ENCODE measurements at places on chromosomes 5 and 9. TPM values are rescaled to one million over a fixed set of nuclear protein-coding genes. Genes with fewer than 3 reads are reported as not detected.

DNA sequence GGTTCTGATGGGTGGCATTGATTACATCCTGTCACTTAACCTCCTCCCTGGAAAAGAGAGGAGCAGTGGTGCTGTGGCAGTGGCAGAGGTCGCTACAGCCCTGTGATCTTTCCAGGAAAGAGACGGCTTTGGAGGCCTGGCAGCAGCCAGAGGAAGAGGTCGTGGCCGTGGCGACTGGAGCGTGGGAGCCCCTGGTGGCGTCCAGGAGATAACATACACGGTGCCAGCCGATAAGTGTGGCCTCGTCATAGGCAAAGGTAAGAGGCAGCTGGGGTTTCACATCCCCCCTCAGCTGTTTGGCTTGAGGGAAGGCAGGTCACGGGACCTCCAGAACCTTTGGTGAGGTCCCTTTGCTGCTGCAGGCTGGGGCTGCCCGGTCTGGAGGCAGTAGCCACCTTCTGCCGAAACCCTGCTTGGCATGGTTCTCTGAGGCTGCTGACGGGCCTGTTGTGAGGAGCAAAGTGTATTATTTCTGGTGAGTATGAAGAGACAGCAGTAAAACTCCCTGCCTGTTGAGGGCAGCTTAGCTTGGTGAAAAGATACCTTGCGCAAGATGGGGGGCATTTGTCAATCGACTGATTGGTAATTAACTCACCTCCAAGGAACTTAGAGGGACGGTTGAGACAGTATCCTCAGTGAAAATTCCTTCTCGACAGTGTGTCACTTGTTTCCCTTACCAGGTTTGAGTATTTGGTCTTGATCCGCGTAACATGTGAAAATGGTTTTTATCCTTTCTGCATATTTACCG lies 38.0 kb upstream of the PRDM12 start:
- no peak for DNase-seq
- no peak overlapping the region for H3K27ac ChIP-seq
- H3K4me1 ChIP-seq: no peaks in the 10 kb centered on the region
- H3K4me3 ChIP-seq: no peak overlapping the region

- H3K4me1 ChIP-seq: no peaks in the 10 kb centered on the region
- H3K27me3 ChIP-seq: no peaks in the 10 kb centered on the region
- no peaks in the 10 kb centered on the region for H3K36me3 ChIP-seq
- H3K27ac ChIP-seq: no peak overlapping the region
- DNase-seq: no peak
Measured at GRCh38 chr5:75185763-75186162, 50.9 kb downstream of the ANKRD31 start.

DNA sequence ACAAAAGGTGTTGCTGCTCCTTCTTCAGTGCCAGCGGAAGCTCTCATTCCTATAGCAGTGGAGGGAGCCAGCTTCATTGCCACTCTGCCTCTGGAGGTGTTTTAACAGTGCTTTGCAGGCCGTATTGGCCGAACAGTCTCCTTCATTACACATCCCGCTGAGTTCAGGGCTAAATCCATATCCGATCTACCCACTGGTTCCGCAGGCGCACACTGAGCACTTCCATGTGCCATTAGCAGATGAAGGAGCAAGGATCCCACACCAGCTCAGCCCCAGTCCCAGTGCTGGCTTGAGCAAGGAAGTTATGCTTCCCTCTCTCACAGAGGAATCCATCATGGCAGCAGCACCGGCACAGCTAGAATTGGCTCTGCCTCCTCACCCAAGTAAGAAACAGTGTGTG lies 121.2 kb upstream of the IRX2 start:
- H3K4me1 ChIP-seq: no peaks in the 10 kb centered on the region
- DNase-seq: no peak
- no peaks in the 10 kb centered on the region for H3K36me3 ChIP-seq
- H3K27ac ChIP-seq: no peak overlapping the region
- no peak overlapping the region for H3K4me3 ChIP-seq

DNA sequence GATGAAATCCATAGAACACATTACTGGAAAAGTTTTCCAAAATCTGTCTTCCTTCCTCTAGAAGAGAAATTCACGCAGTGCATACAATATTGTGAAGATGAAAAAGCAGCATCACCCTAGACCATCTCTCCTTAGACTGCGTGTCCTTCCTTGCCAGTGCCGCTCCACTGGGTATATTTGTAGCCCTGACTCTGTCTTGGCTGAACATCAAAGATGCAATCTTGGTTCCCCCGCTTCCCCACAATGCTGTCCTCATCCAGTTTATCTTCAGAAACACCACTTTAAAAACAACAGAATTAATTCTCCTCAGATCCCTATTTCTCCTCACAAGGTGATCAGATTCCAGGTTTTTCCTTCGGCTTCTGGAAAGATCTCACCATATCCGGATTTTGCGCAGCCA lies 53.9 kb downstream of the ROR2 start:
- DNase-seq: no peak
- H3K36me3 ChIP-seq: no peaks in the 10 kb centered on the region
- no peaks in the 10 kb centered on the region for H3K27me3 ChIP-seq
- H3K4me3 ChIP-seq: no peak overlapping the region
- H3K4me1 ChIP-seq: no peaks in the 10 kb centered on the region

DNA sequence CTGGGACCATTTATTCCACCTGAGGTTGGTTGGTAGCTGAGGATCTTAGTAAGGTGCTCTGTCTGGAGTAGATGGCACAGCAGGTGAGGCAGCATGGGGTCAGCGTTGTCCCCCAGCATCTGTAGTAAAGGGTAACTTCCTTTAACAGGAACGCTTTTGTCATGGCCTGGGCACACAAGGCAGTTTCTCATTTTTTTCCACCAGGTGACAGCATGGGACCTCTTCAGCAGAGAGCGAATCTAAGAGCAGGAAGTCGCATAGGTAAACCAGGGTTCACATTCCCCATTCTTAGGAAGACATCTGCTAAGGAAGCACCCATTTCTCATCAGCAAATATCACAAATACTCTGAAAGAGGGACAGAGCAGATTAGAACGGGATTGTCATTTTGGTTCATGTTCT lies 56.5 kb downstream of the GPR107 start:
- no peak for DNase-seq
- H3K27me3 ChIP-seq: no peaks in the 10 kb centered on the region
- H3K4me1 ChIP-seq: no peaks in the 10 kb centered on the region
- H3K4me3 ChIP-seq: no peak overlapping the region

GRCh38 chr9:28502189-28502588 lies 928.9 kb upstream of the C9orf72 start:
- no peaks in the 10 kb centered on the region for H3K27me3 ChIP-seq
- no peak overlapping the region for H3K27ac ChIP-seq
- H3K4me3 ChIP-seq: no peak overlapping the region
- no peaks in the 10 kb centered on the region for H3K36me3 ChIP-seq
- no peaks in the 10 kb centered on the region for H3K4me1 ChIP-seq

DNA sequence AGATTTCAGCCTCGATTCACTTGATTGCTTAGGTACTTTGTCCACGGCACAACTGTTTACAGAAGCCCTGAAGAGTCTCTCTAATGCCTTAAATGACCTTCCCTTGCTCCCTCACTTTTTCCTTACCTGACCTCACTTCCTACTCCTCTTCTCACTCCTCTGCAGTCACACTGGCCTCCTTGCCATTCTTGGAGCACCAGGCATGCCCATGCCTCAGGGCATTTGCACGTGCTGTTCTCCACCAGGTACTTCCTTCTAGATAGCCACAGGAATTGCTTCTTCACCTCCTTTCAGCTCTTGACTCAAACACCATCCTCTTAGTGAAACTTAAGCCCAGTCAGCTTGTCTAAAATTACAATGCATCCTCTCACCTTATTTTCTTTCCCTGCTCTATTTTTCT lies 52.4 kb upstream of the TRAF1 start:
- no peaks in the 10 kb centered on the region for H3K36me3 ChIP-seq
- H3K27me3 ChIP-seq: no peaks in the 10 kb centered on the region
- no peak for DNase-seq
- H3K4me1 ChIP-seq: peaks cover 3% of the 10 kb centered on the region

GRCh38 chr5:59098743-59099142 lies 515.9 kb downstream of the RAB3C start:
- H3K27me3 ChIP-seq: no peaks in the 10 kb centered on the region
- H3K4me1 ChIP-seq: no peaks in the 10 kb centered on the region
- H3K36me3 ChIP-seq: no peaks in the 10 kb centered on the region
- H3K27ac ChIP-seq: no peak overlapping the region

GRCh38 chr5:127010362-127010761 lies 20.0 kb downstream of the MARCHF3 start:
- H3K27me3 ChIP-seq: no peaks in the 10 kb centered on the region
- H3K36me3 ChIP-seq: peaks cover 2% of the 10 kb centered on the region
- no peak overlapping the region for H3K4me3 ChIP-seq
- H3K4me1 ChIP-seq: peaks cover 33% of the 10 kb centered on the region
- H3K27ac ChIP-seq: no peak overlapping the region
- no peak for DNase-seq

DNA sequence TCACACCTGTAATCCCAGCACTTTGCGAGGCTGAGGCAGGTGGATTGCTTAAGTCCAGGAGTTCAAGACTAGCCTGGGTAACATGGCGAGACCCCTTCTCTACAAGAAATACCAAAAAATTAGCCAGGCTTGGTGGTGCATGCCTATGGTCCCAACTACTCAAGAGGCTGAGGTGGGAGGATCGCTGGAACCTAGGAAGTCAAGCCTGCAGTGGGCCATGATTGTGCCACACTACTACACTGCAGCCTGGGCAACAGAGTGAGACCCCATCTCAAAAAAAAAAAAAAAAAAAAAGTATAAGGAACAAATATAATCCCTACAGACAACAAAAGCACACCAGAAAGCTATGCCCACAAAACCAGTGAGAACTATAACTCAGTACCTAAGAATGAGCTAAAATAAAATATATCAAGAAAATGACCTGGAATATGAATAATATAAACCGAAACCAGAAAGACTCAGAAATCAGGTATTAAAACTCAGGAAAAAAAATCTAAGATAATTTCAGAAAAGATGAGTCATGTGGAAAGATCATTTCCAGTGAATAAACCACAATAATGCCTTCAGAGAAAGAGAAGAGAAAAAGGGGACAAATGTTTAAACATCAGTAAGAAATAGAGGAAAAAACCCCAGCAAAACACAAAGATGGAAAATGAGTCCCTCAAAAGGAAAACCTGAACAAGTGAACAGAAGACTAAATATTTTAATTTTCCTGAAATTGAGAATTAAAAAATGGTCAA lies 57.4 kb downstream of the GOLPH3 start:
- no peaks in the 10 kb centered on the region for H3K4me1 ChIP-seq
- no peak overlapping the region for H3K27ac ChIP-seq
- no peak overlapping the region for H3K4me3 ChIP-seq
- no peak for DNase-seq

GRCh38 chr9:112433499-112434392 lies 52.9 kb upstream of the KIAA1958 start:
- DNase-seq: no peak
- H3K27ac ChIP-seq: no peak overlapping the region
- H3K36me3 ChIP-seq: no peaks in the 10 kb centered on the region
- H3K4me1 ChIP-seq: no peaks in the 10 kb centered on the region
- no peak overlapping the region for H3K4me3 ChIP-seq

Gene TBC1D2
- total RNA-seq: 5.0 TPM

Gene ELOVL7
- total RNA-seq: not detected

Gene PAIP2
- total RNA-seq: 121 TPM
